Activated CD4-positive, alpha-beta T cell treated with anti-CD3 and anti-CD28 coated beads, Interleukin-2, Interleukin-4, amounts not matched to agents 100 ng/mL and 50 ng/mL, durations not matched to agents 16 hours and 8 hours (primary cell): ENCODE measurements at places on chromosomes 1 and 21.

DNA sequence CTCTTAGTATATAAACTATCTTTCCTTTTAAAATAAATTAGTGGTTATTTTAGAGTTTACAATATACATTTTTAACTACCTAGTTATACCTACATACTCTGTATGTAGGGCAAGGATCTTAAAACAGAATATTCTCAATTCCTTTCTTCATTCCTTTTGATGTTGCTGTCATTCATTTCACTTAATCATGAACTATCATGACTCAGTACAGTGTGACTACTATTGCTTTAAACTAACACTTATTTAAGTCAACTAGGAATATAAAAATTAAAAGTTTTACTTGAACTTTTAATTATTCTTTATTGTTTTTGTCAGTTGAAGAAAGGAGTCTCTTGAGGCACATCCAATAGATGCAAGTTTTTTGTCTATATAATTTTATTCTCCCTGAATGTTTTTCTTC is 726.4 kb downstream of the BRINP3 start:
- no peak for DNase-seq

DNA sequence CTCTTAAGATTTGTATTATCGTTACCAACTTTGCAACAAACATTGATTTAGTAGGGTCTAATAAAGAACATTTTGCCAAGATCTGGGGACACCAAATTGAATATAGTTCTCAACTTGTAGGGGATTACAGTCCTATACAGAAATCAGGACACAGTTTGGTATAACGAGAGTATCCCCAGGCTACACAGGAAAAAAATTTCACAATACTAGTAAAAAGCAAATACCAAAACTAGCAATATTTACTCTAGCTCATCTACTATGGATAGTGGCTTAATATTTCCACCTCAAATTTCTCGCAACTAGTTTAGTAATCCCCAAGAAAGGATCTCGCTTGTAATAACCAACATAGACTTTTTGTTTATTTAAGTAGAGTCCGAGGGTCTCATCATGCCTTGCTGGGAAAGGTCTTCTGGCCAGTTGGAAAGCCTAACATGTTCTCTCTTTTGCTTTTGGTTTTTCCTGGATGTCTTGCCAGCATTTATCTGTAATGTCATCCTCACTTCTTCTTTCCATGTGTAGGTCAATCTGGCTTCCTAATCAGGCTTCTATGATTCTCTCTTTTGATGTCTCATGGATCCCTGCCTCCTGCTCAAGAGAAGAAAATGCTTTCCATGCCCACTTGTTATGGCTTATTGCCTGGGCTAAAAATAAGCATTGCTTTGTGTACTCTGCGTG is 104.7 kb upstream of the KCNK2 start:
- no peak for DNase-seq

- DNase-seq, result no peak
Measured at GRCh38 chr1:161944381-161944780, 79.3 kb downstream of the OLFML2B start.

DNA sequence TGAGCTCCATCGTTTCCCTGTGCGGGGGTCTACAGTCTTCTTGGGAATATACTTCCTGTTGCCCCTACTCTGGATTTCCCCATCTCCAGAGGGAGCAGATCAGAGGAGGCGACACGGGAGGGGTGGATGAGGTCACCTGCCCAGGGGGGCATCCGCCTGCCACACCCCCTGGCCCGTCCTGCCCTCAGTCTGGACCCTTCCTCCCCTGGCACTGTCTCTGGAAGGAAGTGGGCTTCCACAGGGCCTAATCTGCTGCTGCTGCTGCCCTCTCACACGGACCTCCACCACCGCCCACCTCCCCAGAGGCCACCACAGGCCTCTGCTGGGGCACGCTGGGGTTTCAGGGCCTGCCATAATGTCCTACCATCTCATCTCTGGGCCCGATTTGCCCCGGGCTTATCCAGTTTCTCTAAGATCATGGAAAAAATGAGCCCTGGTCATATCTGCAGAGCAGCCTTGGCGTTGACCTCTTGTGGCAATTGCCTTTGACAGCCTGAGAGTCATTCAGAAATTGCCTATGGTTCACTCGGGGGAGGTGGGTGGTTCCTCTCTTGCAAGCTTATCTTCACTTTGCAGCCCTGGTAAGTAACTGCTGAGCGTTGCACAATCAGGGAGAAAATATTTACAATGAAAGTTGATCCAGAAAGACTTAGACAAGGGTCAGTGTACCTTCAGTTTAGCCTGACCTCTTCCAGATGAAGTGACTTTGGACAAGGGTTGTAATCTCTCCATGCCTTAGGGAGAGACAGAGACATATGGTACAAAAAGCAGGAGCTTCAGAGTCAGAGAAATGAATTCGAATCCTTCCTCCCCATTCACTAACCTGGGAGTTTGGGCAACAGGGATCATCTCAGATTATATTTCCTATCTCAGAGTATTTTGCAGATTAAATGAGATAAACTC is 252.4 kb downstream of the TOMM20 start:
- peak; percentile 51 for DNase-seq

- DNase-seq, result no peak
Measured at GRCh38 chr1:226571893-226572292, 23.3 kb downstream of the STUM start.

- no peak for DNase-seq
Measured at GRCh38 chr1:230381585-230381984, 44.5 kb downstream of the PGBD5 start.

- DNase-seq, result no peak
Measured at GRCh38 chr1:180515364-180515763, 13.0 kb upstream of the ACBD6 start.

GRCh38 chr1:24572301-24572700 is 16.4 kb downstream of the NCMAP start:
- no peak for DNase-seq

DNA sequence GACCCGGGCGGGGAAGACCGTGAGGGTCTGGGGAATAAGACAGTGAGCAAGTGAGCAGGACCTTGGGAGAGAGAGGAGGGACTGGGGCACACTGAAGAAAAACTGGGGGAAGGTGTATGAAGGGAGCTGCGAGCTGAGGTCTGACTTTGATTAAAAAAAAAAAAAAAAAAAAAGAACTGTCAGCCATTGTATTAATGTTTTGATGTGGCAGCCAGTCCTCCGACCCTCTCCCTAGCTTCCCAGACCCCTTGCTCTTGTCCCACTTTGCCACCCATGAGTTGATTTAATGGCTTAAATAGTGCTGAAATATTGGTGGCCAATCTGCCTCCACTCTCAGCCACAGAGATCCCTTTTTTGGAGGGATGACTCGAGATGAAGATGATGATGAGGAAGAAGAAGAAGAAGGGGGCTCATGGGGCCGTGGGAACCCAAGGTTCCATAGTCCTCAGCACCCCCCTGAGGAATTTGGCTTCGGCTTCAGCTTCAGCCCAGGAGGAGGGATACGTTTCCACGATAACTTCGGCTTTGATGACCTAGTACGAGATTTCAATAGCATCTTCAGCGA is 652 bp downstream of the HAX1 start:
- no peak for DNase-seq

- DNase-seq, result no peak
Measured at GRCh38 chr1:234710936-234711724, 101.2 kb upstream of the IRF2BP2 start.

DNA sequence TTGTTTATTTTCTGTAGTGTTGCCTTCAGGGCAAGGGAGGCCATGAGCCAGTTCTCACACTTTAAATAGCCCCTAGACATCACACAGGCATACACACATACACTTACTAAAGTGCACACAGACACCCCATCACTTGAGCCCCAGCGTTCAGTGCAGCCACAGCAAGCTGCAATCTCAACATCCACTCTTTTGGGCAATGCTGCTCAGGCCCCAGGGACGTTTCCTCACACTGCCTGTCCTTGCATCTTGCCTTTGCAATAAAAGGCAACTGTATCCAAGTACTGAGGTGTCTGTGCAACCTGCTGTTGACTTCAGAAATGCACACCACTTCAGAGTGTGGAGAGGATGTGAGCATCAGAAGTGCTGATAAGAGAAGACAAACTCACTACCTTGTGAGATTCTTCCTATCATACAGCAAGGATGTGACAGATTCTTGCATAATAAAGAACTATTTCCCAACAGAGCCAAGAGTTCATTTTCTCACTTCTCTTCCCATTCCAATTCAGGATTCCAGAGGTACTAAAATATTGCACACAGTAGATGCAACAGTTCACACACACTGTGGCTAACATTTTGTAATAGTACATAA is 36.2 kb downstream of the IRF2BP2 start:
- no peak for DNase-seq

GRCh38 chr1:217407534-217408001 is 223.3 kb downstream of the GPATCH2 start:
- no peak for DNase-seq

- DNase-seq, result peak; percentile 93
Measured at GRCh38 chr21:45818904-45819285, 162.7 kb upstream of the COL6A1 start.

DNA sequence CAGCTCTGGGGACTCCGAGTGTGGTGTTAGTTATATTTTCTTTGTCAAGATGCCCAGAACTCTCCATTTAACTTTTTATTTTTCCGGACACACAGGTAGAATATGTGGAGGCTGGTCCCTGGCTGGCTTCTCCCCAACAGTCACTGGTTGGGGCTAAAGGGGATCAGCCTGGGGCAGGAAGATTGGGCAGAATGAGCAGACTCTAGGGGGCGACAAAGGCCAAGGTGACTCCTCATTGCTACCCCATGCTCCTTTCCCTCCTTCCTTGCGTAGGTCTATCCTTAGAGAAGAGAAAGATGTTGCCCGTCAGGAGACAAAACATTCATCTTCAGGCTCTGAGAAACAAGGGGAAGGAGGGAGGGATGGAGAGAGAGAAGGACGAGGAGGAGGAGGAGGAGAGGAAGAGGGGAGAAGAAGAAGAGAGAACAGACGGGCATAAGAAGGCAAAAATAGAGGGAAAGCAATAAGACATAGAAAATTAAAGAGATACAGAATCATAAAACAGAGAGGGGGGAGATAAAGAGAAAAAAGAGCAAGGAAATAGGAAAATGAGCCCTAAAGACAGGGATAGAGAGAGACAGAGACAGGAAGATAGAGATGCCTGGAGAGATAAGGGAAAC is 89.9 kb downstream of the FOXD2 start:
- no peak for DNase-seq

- no peak for DNase-seq
Measured at GRCh38 chr1:147171399-147172167, 687 bp downstream of the PRKAB2 start.

DNA sequence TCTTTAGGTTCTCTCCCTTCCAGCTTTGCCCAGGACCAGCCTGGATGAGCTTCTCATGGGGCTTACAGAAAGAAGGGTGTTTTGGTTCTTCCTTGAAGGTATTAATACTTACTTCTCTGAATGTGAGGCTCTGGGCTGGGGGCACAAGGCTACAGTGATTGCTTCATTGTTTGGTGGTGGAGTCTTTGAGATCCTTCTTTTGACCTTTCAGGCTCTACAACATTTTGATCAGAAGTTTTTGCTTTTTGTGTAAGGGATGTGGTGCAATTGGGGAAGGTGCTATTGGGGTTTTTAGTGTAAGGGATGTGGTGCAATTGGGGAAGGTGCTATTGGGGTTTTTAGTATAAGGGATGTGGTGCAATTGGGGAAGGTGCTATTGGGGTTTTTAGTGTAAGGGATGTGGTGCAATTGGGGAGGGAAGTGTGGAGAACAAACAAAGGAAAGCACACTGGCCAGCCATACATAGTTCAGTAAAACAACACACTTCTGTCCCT is 103.6 kb upstream of the IVNS1ABP start:
- peak; percentile 20 for DNase-seq

GRCh38 chr1:25033828-25034705 is 104.0 kb upstream of the RUNX3 start:
- DNase-seq, result no peak

DNA sequence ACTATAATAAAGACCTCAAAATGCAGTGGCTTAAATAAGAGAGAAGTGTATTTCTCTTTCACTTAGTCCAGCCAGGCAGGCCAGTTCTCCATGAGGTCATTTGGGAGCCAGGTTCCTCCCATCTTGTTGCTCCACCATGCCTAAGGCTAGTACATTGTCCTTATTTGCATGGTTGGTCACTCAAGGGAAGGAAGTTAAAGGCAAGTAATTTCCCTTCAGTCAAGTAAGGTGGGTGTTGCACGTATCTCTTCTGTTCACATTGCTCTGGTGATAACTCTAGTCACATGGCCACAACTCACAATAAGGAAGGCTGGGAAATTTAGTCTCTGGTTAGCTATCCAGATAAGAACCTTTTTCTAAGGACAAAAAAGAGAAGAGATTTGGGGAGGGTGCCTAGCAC is 27.2 kb upstream of the TADA1 start:
- no peak for DNase-seq

DNA sequence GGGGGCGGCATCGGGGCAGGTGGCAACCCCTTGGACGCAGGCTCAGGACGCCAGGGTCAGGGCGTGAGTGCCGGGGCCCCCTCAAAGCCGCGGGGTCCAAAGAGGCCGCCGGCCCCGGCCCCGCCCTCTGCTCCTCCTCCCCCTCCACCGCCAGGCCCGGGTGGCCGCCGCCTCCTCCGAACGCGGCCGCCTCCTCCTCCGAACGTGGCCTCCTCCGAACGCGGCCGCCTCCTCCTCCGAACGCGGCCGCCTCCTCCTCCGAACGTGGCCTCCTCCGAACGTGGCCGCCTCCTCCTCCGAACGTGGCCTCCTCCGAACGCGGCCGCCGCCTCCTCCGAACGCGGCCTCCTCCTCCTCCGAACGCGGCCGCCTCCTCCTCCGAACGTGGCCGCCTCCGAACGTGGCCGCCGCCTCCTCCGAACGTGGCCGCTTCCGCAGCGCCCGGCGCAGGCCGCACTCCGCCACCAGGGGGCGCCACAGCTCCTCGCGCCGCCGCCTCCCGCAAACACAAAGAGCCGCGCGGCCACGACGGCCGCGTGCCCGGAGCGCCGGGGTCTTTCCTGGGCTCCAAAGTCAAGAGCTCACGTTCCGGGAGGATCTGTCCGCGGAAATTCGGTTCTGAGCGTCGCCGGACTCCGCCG is 19.3 kb upstream of the SAMD11 start:
- DNase-seq, result peak; percentile 76

DNA sequence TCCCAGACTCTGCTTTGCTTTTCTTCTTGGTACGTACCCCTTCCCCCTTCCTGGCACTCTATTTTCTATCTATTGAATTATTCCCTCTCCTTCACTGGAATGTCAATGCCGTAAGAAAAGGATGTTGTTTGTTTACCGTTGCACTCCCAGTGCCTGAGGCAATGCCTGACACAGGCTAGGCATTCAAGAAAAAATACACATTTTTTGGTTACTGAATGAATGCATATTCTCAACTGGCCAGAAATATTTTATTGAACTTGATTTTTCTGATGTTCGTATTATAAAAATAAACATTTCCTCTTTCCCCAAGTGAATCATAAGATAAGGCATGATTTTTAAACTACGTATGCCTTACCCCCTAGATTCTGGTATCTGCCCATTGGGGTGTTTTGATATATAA is 41.2 kb downstream of the GNG12 start:
- no peak for DNase-seq

- peak; percentile 24 for DNase-seq
Measured at GRCh38 chr1:229199261-229200243, 71.4 kb upstream of the RAB4A start.

- no peak for DNase-seq
Measured at GRCh38 chr1:151524736-151525135, 13.5 kb downstream of the CGN start.

- no peak for DNase-seq
Measured at GRCh38 chr1:222540598-222540995, 7.3 kb downstream of the HHIPL2 start.
